ENCODE measurements at places on chromosomes 7 and 10. TPM values are rescaled to one million over a fixed set of nuclear protein-coding genes. Genes with fewer than 3 reads are reported as not detected.

Gene ELOVL3
- total RNA-seq: not detected

Gene ERVW-1
- 5.5 TPM for total RNA-seq

Gene OR2A42
- 0.48 TPM for total RNA-seq

Gene ZNF680
- 31.5 TPM for total RNA-seq

Gene FFAR4
- total RNA-seq: 0.96 TPM

Gene SLC12A9
- 20.7 TPM for total RNA-seq

Gene IKZF1
- 40.9 TPM for total RNA-seq

Gene CYP3A7
- total RNA-seq: 1.2 TPM

Gene NUDT13
- total RNA-seq: 8.4 TPM

Gene TMEM196
- total RNA-seq: 14.9 TPM

Gene PIK3CG
- 10.6 TPM for total RNA-seq

Gene FIGNL1
- total RNA-seq: 9.6 TPM

Gene FAM24B
- not detected for total RNA-seq

Gene CAMK2B
- total RNA-seq: not detected

Gene GNAT3
- not detected for total RNA-seq

Gene CXCL12
- total RNA-seq: 10.4 TPM

Gene GPR26
- 0.72 TPM for total RNA-seq

Gene HECTD2
- 49.4 TPM for total RNA-seq

Gene EEF1AKMT2
- 29.9 TPM for total RNA-seq

Gene ZWINT
- 6.3 TPM for total RNA-seq

Gene SORCS1
- 5.8 TPM for total RNA-seq

Gene UTF1
- total RNA-seq: not detected

Gene RELN
- 1.2 TPM for total RNA-seq

Gene KCNIP2
- not detected for total RNA-seq

Gene TCERG1L
- 0.48 TPM for total RNA-seq
